ENCODE measurements at places on chromosomes 4 and X.

DNA sequence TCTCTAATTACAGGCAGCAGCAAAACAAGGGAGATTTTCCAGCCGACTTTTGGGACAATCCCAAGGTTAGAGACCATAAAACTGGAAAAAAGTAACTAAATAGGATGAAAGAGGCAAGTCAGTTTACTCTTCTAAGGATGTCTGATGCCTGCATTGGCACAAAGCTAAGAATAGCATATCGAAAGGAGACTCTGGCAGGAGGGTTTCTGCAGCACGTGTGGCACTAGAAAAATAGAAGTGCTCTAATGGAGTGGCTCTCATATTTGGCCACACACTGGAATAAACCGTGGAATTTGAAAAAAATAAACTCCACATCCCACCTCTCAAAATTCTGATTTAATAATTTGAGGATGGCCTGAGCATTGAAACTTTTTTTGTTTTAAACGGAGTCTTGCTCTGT, 77.2 kb upstream of the ARSJ start:
- no peak for DNase-seq

- no peak for DNase-seq
Observed at GRCh38 chr4:6999172-7000086, 43.7 kb upstream of the TADA2B start.

DNA sequence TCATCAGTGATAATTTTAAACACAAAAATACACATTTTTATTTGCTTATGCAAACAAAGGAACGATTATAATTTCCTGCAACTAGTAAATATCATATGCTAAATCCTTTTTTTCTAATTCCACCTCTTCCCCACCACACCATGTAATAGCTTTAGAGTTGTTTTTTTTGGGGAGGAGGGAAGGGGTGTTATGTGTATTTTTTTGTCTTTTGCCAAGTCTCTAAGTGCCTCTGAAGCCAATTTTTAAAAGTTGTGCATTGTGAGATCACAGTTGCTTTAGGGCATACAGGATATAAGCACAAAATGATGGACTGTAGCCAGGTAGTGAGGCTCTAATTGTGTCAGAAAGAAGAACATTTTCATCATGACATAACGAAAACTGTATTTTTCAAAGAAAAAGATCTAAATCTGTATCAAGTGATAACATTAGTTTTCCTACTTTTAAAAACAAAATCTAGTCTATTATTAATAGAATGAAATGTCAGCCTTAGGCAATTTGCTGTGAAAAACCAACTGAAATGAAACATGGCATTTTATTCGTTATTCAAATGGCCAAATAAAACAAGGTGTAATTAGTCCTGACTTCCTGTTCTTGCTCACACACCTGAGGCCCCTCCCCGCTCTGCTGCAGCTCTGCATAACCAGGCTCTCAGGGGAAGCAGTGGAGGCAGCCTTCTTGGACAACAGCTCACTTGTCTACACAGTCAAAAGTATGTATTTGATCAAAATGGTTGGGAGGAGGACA, 157.4 kb downstream of the PALLD start:
- DNase-seq = no peak

- no peak for DNase-seq
Observed at GRCh38 chrX:154827194-154828015, 7.1 kb downstream of the SMIM9 start.

GRCh38 chr4:47899639-47900038, 14.7 kb downstream of the NFXL1 start:
- no peak for DNase-seq

DNA sequence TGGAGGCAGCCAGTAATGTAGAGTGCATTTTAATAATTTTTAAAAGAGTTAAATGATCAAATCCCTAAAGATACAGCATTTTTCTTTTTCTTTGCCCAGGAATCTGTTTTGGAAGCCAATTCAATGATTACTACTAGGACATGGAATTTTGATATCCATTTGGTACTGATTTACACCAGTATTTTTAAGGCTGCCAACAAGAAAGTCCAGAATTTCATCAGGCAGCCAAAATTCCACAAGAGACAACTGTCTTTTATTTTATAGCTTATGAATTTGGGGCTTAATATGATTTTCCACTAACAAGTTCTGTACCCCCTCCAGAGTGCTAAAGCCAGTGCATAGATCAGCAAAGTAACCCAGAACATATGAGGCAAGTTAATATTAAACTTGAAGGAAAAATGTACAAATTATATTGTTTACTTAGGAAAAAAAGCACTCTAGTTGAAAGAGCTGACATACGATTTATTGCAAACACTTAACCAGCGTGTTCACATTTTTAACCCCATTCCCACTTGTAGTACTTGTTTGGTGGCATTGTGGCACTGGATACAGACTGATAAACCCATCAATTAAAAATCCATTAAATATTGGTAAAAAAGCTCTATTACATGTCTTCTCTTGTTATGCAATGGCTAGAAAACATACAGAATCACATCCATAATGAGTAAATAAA, 259.7 kb downstream of the DCHS2 start:
- DNase-seq = no peak

- no peak for DNase-seq
Observed at GRCh38 chr4:4383085-4383484, 3.8 kb upstream of the NSG1 start.

DNA sequence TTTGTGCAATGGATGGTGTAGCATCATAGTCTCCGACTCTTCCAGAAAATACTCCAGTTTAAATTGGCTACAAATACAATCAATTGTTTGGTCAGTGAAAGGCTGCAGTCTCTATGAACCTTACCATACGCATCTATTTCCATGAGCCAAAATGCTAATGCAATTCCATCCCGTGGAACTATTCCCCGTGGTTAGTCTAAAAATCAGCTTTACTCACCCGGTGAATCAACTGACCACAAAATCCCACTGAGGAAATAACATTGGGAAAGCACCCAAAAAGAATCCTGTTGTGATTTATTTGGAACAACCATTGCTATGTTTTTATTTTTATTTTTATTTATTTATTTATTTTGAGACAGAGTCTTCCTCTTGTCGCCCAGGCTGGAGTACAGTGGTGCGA, 87.1 kb downstream of the DHX15 start:
- no peak for DNase-seq

DNA sequence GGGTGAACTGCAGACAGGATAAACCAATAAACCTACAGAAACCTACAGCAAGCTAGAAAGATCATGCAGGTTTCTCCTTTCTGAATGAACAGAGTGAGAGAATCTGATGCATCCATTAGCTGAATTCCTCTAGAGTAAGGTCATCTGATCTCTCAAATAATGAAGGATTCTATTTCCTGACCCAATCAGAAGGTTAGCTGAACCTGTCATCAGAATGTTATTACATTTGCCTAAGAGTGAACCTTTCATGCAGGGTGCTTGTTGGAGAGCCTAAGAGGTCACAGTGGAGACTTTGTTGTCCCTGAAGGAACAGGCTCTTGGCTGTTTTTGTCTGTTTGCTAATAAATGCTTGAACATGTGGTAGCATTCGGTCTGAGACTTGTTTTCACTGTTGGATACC, 24.0 kb downstream of the MEPE start:
- DNase-seq = no peak

- DNase-seq = no peak
Observed at GRCh38 chr4:21986307-21986706, 37.7 kb upstream of the KCNIP4 start.

GRCh38 chrX:150410513-150410912, 47.4 kb downstream of the MAMLD1 start:
- no peak for DNase-seq

DNA sequence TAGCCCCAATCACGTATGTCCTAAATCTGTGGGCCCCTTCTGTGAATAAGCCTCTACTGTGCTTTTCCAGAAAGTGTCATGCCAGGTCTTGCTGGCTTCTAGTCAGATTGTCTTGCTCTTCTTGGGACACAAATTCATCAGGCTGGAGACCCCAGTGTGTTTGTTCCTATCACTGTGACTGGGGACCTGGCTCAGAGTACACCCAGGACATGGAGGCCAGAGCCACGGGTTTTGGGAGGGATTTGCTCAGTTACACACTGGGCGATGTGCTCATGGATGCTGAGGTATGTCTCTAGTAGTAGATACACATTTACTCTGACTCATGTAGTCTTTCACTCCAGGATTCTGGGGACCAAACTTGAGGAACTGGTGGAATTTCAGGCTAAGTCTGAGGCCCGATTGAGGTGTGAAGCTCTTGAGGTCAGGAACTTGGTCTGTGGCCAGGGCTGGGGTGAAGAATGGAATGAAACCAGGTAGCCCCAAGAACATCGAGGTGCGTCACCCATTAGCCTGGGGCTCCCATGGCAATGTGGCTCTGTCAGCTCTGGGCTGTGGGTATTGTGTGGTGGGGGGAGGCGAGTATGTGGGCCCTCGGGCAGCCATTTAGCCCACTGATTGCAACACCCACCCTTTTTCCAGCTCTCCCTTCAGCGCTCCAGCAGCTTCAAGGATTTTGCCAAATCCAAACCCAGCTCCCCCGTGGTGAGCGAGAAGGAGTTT, 7.7 kb downstream of the SASH3 start:
- DNase-seq = no peak

- no peak for DNase-seq
Observed at GRCh38 chr4:187380181-187380581, 615.4 kb upstream of the ZFP42 start.

- no peak for DNase-seq
Observed at GRCh38 chr4:169060391-169061091, 50.5 kb upstream of the CBR4 start.

DNA sequence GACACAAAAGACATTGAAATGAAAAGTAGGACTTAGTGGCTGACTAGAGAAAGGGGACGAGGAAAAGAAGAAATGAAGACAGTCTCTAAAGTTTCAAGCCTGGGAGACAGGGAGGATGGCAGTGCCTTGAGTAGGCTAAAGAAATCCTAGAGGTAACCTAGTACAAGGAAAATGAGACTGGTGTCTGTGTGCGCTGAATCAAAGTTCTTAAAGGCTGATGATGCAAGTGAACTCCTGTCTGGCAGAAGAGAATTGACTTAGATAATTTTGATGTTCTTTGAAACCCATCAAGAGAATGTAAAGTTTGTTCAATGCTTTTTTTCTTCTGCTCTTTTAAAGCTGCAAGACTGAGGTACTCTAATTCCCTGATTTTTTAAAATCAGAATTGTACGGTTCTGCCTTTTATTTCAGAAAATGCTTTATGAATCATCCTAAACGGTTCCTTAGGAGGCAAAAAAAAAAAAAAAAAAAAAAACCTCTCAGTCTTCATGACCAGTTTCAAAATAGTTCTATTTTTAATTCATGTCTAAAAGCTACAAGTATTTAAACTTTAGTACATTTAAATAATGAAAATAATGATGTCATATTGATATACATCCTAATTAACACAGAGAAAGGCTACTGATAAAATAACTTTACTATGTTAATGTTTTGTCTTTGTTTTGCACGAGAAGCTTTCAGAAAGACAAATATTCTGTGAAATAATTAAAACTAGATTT, 189.8 kb downstream of the PPP3CA start:
- no peak for DNase-seq

GRCh38 chrX:30887721-30888120, 1.3 kb downstream of the TAB3 start:
- no peak for DNase-seq

DNA sequence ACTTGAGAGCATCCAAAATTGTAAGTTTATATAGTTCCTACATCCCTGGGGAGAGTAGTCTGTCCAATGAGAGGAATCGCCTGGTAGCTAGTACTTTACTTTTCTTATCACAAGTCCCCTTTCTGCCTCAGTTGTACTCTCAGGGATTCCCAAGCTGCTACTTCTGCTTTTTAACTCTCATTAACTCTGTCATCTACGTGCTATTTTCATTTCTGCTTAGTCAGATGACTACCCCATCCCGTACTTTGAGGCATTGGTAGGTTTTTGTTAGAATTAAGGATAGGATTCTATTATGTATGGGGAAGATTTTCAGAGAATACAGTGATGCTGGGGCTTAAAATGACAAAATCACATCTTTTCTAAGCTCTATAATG, 24.7 kb downstream of the RBPJ start:
- no peak for DNase-seq

- no peak for DNase-seq
Observed at GRCh38 chr4:71553605-71554004, 214.8 kb downstream of the SLC4A4 start.

DNA sequence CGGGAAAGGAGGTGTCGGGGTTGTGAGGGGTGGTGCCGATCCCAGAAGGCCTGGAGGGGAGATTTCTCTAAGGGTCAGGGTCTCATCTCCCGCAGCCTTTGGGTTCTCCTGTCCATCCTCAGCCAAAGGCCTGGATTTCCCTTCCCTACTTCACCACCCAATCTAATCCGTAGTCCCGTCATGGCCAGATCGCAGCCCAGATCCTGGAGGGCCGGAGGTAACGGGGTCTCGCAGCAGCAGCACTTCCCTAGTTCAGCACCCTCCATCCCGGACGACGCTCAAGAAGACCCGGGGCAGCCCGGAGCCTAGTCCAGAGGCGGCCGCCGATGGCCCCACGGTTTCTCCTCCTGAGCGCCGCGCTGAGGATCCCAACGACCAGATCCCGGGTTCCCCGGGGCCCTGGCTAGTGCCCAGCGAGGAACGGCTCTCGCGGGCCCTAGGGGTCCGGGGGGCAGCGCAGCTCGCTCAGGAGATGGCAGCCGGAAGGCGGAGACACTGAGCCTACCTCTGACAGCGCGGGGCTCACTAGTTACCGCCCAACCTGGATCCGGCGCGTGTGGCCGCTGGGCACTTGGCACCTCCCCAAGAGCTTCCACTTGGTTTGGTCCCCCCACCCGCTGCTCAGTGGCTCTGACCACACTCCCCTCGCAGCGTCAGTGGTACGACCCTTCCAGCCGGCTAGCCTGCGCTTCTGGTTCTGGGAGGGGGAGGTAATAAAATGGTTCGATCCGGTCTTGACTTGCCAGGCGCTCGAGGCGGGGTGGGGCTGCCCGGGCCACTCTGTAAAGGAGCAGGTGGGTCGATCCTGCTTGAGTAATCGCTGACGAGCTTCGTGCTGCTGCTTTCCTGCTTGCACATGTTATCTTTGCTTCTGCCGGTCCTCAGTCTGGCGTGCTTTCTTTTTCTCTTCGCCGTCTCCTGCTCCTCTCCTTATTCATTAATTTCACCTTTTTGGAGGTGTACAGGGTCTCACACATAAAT, 3.6 kb downstream of the MAGIX start:
- DNase-seq = peak; percentile 47

- no peak for DNase-seq
Observed at GRCh38 chr4:74615411-74615810, 170.5 kb downstream of the AREG start.

GRCh38 chr4:11483046-11483445, 54.4 kb upstream of the HS3ST1 start:
- no peak for DNase-seq

- no peak for DNase-seq
Observed at GRCh38 chrX:6257025-6257424, 28.4 kb upstream of the NLGN4X start.

DNA sequence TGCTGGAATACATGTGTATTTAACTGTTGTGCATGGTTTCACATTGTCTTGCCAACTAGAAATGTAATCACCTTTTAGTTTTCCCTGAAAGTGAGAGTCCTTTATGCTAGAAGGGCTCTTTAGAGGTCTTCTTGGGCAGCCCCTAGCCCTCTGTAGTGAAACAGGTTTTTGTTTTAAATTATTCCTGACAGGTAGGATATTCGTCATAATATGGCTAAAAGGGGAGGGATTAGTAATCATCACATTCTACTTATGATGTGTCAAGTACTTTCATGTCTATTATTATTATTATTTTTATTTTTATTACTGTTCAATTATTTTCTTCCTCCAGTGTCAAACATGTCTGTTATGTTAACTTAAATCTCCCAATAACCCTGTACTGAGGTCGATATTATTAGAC, 35.5 kb downstream of the MSN start:
- DNase-seq = no peak

- no peak for DNase-seq
Observed at GRCh38 chr4:53916431-53916889, 147.9 kb downstream of the CHIC2 start.

- DNase-seq = no peak
Observed at GRCh38 chr4:74501579-74501978, 56.6 kb downstream of the AREG start.

GRCh38 chr4:162010362-162010761, 153.4 kb downstream of the FSTL5 start:
- no peak for DNase-seq

Data from mesothelial cell of epicardium (in vitro differentiated cells).